Activated T-cell treated with anti-CD3 and anti-CD28 coated beads, Interleukin-2, amount 50 U/mL, for 72 hours (primary cell): ENCODE measurements at places on chromosomes 12 and 14.
A peak's percentile ranks its signal among the peaks of the same experiment; 100 is the strongest.

GRCh38 chr12:132610051-132610759 is at the start of gene LRCOL1:
LRCOL1 (minus strand) TSS chr12:132610582; CDS start chr12:132606251, 4,331 bp downstream.
- no peak for DNase-seq

- no peak for DNase-seq
Measured at GRCh38 chr14:55500219-55500701, 59.8 kb upstream of the TBPL2 start.

- no peak for DNase-seq
Measured at GRCh38 chr12:65084579-65084978, 36.5 kb downstream of the WIF1 start.

DNA sequence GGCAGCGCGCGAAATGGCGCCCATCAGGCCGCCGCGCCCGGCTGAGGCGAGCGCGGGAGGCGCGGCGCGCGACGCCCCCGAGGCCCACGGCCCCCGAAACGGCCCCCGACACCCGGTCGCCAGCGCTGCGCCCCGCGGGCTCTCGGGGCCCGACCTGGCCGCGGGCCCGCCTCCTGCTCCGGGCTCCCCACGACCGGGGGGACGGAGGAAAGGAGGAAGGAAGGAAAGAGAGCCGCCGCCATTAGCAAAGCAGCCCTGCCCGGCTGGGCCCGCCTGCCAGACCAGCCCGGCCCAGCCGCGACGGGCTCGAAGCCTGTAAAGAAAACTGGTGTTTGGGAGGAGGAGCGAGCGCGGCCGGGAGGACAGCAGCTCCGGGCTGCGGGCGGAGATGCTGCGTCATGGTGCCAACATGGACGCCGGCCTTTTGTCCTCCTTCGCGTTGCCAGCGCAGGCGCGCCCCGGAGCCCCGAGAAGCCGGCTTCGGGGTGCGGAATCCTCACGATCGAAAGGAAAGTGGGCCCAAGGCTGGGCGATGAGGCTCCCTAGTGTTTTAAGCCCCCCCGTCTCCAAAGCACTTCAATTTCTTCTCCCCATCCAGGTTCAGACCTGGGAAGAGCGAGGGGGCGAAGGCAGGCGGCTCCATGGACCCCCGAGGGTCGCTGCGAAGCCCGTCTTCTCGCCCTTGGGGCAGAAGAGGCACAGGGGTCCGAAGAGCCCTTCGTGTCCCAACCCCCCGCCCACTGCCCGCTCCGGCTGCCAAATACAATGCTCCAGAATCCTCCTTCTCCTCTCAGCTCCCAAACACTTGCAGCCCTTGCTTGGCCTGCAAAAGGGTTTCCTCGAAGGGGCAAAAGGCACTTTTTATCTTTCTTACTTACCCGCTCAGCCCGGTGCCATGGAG is 2.9 kb upstream of the SETD1B start:
- DNase-seq, result peak; percentile 85

- no peak for DNase-seq
Measured at GRCh38 chr12:55258303-55258702, 13.9 kb downstream of the OR6C74 start.

GRCh38 chr14:36222337-36222736 is 45.8 kb upstream of the PTCSC3 start:
- no peak for DNase-seq

DNA sequence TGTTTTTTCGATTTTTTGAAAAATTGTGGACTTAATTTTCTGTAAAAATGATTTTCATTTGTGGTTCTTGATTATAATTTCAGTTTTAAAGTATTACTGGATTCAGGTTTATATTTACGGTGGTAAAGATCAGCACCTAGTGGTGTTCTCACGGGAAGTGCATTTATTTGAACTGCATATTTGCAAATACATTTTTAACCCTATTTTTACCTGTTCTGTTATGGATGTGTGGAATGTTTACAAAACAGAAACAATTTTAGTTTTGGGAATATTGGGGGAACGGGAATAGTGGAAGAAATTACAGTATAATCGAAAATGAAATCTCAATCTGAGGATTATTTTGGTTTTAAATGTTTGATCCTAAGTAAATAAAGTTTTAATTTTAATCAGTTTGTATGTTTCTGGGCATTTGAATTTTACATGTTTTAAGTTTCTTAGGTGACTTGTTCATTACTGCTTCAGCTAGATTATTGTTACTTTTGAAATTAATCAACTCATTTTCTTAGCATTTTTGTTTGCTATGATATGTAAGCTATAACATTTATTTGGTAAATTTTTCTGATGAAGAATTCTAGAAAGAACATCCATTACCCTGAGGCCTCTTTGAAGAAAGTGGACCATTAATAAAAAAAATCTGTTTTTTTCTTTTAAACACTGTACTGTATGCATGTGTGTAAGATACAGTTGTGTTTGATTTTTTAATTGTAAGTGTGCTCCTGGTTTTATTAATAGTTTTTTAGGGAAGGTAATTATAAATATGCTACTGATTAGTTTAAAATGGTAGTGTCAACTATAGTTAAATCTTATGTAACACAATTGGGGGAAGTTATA is 942 bp downstream of the ATF7IP start:
- DNase-seq, result no peak

GRCh38 chr12:77760271-77761025 is 70.2 kb upstream of the NAV3 start:
- no peak for DNase-seq

- no peak for DNase-seq
Measured at GRCh38 chr14:102092806-102093205, 6.0 kb upstream of the HSP90AA1 start.

DNA sequence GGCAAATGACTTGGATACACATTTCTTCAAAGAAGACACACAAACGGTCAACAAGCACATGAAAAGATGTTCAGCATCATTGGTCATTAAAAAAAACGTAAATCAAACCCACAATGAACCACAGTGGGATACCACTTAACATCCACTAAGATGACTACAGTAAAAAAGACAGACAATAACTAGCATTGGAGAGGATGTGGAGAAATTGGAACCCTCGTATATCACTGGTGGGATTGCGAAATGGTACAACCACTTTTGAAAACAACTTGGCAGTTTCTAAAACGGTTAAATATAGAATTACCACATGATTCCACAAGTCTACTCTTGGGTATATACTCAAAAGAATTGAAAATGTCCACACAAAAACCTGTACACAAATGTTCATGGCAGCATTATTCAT is 25.2 kb upstream of the PPFIBP1 start:
- no peak for DNase-seq

DNA sequence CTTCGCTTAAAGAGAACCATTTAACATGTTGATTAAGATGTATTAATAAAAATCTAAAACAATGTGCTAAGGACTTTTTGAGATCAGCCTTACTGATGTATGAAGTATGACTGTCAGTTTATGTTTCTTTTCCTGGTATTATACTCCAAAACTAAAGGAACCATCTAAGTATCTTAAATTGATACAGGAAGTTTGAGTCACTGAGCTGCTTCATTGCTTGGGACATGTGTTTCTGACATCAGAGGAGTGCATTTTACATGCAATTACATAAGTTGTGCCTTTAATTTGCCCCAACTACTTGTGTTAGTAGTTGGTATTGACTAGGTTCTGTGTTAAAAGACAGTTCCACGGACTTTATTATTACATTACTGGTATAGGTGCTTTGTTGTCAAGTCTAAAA is 50.9 kb downstream of the PROX2 start:
- DNase-seq, result no peak

GRCh38 chr14:49056021-49056420 is 530.2 kb downstream of the RPS29 start:
- no peak for DNase-seq

GRCh38 chr12:125944446-125944845 is 879.2 kb downstream of the AACS start:
- no peak for DNase-seq

DNA sequence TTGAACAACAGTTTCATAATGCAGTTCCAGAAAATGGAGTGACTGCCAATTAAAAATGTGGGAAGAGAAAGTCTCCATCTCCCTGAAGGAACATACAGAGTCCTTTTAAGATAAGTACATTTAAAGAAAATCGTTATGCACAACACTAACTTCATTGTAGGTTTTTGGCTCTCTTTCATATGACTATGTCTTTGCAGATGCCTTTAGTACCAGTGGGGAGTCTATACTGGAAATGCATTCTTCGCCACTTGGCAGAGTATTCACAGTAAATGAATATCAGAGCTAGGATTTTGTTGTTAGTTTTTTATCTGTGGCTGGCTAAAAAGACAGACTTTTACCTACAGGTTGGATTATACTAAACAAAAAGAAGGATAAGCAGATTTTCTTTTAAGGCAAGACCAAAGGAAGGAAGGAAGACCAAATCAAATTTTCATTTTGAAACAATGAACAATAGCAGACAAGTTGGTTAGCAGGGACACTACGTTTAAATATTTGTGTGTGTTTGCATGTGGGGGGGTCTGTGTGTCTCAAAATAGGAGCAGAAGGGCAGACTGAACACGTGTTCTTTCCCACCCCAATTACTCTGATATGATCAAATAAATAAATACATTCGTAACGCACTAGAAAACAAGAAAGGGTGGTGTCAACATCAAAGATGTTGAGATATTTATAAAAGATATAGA is 124.5 kb downstream of the BTG1 start:
- DNase-seq, result no peak

- DNase-seq, result no peak
Measured at GRCh38 chr14:103544388-103545218, 15.6 kb downstream of the TRMT61A start.

DNA sequence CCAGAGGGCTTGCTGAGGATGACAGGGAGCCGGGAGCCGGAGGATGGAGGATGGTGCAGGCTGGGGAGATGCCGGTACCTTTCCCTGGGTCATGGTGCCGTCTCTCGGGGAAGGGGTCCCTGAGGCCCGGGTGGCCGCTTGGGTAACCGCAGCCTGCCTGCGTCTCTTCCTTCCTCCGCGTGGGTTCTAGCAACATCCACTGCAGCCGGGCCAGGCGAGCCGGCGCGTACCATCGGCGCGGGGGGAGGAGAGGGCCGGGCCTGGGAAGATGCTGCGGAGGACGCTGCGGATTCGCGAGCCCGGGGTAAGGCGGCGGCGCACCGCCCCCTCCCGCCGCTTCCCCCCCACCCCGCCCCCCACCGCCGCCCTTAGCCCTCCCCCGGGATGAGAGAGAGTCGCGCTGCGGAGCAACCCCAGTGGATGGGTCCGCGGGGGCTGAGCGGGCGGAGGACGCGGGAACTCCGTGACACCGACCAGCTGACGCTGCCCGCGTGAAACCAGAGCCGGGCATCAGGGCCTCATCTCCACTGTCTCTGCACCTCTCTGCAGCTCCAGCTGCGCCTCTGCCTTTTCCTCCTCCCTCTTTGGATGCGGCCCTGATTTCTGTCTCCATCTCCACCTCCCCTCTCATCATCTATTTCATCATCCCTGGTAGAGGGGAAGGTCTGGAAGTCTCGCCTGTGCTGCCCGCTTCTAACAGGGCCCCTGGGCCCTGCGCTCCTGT is at the start of gene FAIM2:
FAIM2 (minus strand) TSS at position 201 of the 724 bp plus-strand sequence; CDS start at position 93, 108 bp downstream.
- peak; percentile 61 for DNase-seq

- DNase-seq, result no peak
Measured at GRCh38 chr12:15662303-15662980, 126.7 kb downstream of the EPS8 start.

- no peak for DNase-seq
Measured at GRCh38 chr14:100677554-100678468, 48.9 kb upstream of the DLK1 start.

DNA sequence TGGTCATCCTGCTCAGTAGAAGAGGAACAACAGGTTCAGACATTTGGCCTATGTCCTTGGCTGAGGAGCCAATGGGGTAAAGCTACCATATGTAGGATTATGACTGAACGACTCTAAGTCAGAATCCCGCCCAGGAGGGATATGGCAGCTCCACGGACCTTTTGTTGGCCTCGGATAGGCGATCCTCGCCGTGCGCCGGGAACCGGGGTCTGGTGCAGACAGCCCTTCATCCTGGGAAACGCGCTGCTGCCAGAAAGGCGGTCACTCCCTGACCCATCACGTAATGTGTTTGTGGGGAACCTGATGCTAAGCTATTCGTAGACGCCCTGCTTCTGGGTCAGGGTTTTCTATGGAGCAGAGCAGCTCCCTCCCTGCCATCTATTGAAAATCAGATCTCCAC is 178.9 kb upstream of the ALG10B start:
- no peak for DNase-seq

DNA sequence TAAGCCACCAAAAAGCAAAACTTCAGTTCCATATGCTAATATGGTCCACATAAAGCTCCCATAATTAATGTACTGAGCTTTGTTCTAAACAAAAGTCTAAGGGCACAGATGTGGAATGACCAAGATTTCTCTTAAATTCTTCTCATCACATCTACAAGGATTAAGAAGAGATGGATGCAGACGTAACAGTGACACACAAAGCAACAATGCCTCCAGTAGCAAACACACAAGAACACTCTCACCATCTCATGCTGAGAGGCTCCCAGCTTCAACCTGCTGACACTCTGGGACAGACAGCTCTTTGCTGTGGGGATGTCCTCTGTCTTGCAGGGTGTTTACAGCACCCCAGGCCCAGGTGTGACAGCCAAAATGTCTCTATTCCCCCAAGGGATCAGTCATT is 48.2 kb downstream of the SETD3 start:
- no peak for DNase-seq

GRCh38 chr12:56897844-56898361 is 36.3 kb downstream of the SDR9C7 start:
- DNase-seq, result no peak

DNA sequence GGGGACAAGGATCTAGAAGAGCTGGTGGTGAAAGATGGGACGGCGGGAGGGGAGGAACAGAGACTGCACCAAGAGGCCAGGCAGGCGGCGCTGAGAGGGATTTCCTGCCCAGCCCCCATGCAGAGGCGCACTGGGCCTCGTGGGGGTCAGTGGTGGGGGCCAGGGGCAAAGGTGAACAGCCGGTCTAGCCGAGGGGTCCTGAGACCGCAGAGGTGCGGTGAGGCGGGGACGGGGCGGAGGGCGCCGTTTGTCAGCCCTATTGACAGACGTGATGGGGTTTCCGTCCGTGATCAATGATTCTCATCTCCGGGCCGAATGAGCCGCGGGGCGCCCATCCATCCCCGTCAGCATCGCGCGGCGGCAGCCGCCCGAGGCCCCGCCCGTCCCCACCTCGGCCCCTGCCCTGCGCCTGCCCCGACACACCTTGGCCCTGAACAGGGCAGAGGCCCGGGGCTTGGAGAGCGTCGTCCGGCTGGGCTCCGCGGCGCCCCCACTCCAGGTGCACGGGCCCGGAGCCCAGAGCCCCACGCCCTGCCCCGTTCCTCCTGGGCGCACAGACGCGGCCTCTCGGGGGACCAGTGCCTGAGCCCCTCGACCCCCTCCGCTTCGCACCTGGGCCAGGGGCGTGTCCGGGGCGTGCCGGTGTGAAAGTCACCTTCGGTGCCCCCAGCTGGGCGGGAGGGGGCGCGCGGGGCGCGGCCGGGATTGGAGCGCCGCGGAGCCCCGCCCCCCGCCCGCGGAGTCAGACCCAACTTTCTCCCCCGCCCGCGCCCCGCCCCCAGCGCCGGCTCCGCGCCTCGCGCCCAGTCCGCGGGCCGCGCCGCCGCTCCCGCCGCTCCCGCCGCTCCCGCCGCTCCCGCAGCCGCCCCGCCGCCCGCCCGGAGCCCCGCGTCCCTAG is at the start of gene NXPH4:
NXPH4 (plus strand) TSS at position 781 of the 898 bp plus-strand sequence. CDS start 176 bp downstream, outside the sequence.
- DNase-seq, result no peak
